ENCODE measurements at places on chromosomes 6 and 20.

DNA sequence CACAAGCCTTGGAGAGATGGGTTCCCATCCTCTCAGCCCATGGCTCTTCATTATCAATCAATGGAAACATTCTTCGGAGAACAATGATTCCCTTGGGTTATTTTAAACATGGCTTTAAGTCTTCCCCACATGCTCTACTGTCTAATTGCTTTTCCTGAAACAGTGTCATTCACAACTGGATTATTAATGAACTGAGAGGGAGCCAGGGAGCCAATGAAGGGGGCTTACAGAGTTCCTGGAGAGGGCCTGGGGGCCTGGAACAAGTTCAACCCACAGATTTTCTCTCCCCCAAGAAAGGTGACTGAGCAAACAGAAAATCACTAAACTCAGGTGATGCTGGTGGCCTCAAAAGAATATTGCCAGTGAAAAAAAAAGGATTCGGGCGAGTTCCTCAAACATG is 1.3 kb upstream of the PPP1R16B start:
- no peak for DNase-seq

- no peak for DNase-seq
Measured at GRCh38 chr6:45710304-45710821, 305.3 kb downstream of the CLIC5 start.

DNA sequence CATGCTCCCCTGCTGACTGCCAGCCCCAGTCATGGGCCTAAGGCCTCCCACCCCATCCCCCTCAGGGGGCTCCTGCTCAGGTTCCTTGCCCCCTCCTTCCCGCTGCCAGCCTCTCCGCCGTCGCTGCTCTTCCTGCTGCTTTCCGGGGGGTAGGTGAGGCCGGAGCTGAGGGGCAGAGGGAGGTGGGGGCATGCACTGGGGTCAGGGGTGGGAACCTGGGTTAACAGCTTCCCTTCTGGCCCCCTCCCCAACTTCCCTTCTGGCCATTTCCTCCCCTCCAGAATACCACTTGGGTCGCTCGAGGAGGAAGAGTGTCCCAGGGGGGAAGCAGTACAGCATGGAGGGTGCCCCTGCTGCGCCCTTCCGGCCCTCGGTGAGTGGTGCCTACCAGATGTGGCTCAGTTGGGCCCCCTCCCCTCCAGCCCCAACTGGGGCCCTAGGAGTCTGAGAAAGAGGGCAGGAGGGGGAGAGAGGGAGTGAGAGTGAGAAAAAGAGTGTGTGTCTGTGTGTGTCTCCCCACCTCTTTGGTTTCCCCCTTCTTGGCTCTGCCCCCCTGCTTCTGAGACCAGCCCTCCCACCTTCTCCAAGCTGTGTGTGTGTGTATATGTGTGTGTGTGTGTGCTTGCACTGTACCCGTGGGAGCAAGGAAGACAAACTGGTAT is 12.1 kb downstream of the SYNGAP1 start:
- no peak for DNase-seq

- DNase-seq = peak; percentile 65
Measured at GRCh38 chr6:111985202-111985731, 68.6 kb upstream of the CCN6 start.

GRCh38 chr6:159985296-159985945 is 16.5 kb downstream of the IGF2R start:
- no peak for DNase-seq

DNA sequence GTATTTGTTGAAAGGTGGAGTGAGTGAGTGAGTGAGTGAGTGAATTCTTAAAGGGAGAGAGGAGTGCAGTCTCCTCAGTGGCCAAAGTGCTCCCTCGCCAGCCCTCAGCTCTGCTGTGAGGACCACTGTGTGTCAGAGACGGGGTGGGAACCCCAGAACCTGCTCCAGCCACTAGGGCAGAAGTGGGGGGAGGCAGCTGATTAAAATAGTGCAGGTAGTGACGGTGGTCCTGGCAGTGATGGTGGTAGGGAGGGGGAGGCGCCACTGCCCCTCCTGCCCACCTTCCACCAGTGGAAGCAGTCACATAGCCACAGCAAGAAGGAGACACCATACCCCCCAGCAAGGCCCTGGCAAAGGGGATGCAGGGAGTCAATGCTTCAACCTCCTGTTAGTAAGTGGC is 133.5 kb downstream of the PHACTR3 start:
- no peak for DNase-seq

- no peak for DNase-seq
Measured at GRCh38 chr6:56642366-56643261, at the start of gene DST. TSS of gene DST (minus strand) at chr6:56642889.

Data from renal pelvis (tissue), 12 donors.